ENCODE measurements at places on chromosomes 1 and 21. TPM values are rescaled to one million over a fixed set of nuclear protein-coding genes. Genes with fewer than 3 reads are reported as not detected.

TEX38 gene
- not detected for total RNA-seq

HES4 gene
- 41.8 TPM for total RNA-seq

PTBP2 gene
- total RNA-seq, result 14.0 TPM

SH2D1B gene
- not detected for total RNA-seq

ATF3 gene
- 10.2 TPM for total RNA-seq

DIRAS3 gene
- not detected for total RNA-seq

RHOU gene
- not detected for total RNA-seq

CELA2A gene
- total RNA-seq, result not detected

CYP4A11 gene
- not detected for total RNA-seq

AMY1A gene
- total RNA-seq, result not detected

C1orf226 gene
- 11.3 TPM for total RNA-seq

- peaks cover 64% of the 10 kb centered on the region for H3K4me1 ChIP-seq
- H3K27ac ChIP-seq, result peak overlapping the region; percentile 79
- peaks cover 50% of the 10 kb centered on the region for H3K36me3 ChIP-seq
- DNase-seq, result peak; percentile 75
- peak overlapping the region; percentile 96 for H3K4me3 ChIP-seq
- no peaks in the 10 kb centered on the region for H3K27me3 ChIP-seq
These were observed 4.5 kb downstream of the DHCR24 start for GRCh38 chr1:54882519-54882918.

DNA sequence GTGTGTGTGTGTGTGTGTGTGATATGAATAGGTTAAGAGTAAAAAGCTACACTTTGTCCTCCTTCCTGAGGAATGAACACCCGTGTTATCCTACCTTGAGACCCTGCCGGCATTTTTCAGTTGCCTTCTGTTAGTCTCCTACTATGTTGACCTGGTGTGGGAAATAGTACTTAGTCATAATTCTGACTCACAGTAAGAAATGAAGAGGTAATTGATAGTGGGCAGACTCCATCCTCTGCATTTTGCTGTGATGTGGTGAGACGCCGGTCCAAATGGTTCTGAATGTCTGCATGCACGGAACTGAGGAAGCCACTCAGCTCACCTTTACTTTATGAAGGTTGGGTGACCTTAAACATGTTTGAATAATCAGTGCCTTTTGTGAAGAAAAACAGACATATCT lies 12.6 kb downstream of the CD101 start:
- H3K36me3 ChIP-seq, result no peaks in the 10 kb centered on the region
- no peaks in the 10 kb centered on the region for H3K27me3 ChIP-seq
- no peak for DNase-seq
- H3K4me3 ChIP-seq, result no peak overlapping the region
- no peak overlapping the region for H3K27ac ChIP-seq
- H3K4me1 ChIP-seq, result peaks cover 20% of the 10 kb centered on the region

GRCh38 chr1:171251042-171251951 lies 3.0 kb downstream of the FMO1 start:
- H3K27me3 ChIP-seq, result peaks cover 5% of the 10 kb centered on the region
- H3K4me1 ChIP-seq, result no peaks in the 10 kb centered on the region
- no peak overlapping the region for H3K27ac ChIP-seq

GRCh38 chr1:210949039-210949438 lies 184.9 kb downstream of the KCNH1 start:
- H3K4me1 ChIP-seq, result no peaks in the 10 kb centered on the region
- peaks cover 9% of the 10 kb centered on the region for H3K27me3 ChIP-seq
- H3K27ac ChIP-seq, result no peak overlapping the region
- H3K4me3 ChIP-seq, result no peak overlapping the region
- DNase-seq, result no peak
- no peaks in the 10 kb centered on the region for H3K36me3 ChIP-seq

DNA sequence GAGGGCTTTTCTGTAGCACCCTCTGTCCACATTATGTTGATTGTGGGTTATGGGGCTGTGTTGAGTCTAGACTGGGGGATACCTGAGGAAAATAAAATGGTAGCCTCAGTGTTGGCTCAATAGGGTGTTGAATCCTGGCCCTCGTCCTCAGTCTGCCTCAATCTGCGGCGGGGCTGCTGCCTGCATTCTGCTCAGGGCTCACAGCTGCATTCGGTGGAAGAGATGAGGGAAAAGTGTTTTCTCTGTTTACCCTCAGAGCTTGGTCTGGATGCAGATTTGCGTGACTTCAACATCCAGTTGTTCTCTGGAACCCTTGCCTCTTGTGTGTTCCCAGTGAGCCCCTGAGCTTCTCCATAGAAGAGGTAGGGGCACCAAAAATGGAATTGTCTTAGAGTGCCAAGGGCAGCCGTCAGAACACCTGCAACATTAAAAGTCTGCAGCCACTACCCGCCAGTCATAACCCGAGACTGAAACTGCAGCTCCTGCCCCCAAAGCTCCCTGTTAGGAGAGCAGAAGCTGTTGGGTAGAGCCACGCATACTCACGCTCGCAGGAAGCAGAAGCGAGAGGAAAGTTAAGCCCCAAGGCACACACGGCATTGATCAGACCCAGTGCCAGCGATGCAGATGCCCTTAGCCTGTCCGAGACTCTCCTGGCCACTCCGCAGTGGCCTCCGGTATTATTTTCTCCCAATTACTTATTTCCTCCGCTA lies 215.3 kb upstream of the C1orf174 start:
- H3K27ac ChIP-seq, result no peak overlapping the region
- H3K27me3 ChIP-seq, result peaks cover 95% of the 10 kb centered on the region
- no peak overlapping the region for H3K4me3 ChIP-seq
- H3K36me3 ChIP-seq, result no peaks in the 10 kb centered on the region
- H3K4me1 ChIP-seq, result no peaks in the 10 kb centered on the region

- H3K27ac ChIP-seq, result no peak overlapping the region
- H3K4me3 ChIP-seq, result no peak overlapping the region
- H3K36me3 ChIP-seq, result no peaks in the 10 kb centered on the region
- DNase-seq, result peak; percentile 32
- peaks cover 19% of the 10 kb centered on the region for H3K27me3 ChIP-seq
These were observed 47.5 kb downstream of the FOXO6 start for GRCh38 chr1:41408691-41409090.

- no peak for DNase-seq
- no peak overlapping the region for H3K27ac ChIP-seq
- H3K27me3 ChIP-seq, result no peaks in the 10 kb centered on the region
- H3K4me1 ChIP-seq, result peaks cover 21% of the 10 kb centered on the region
- no peak overlapping the region for H3K4me3 ChIP-seq
These were observed 4.5 kb upstream of the LRRC8D start for GRCh38 chr1:89816366-89816765.

DNA sequence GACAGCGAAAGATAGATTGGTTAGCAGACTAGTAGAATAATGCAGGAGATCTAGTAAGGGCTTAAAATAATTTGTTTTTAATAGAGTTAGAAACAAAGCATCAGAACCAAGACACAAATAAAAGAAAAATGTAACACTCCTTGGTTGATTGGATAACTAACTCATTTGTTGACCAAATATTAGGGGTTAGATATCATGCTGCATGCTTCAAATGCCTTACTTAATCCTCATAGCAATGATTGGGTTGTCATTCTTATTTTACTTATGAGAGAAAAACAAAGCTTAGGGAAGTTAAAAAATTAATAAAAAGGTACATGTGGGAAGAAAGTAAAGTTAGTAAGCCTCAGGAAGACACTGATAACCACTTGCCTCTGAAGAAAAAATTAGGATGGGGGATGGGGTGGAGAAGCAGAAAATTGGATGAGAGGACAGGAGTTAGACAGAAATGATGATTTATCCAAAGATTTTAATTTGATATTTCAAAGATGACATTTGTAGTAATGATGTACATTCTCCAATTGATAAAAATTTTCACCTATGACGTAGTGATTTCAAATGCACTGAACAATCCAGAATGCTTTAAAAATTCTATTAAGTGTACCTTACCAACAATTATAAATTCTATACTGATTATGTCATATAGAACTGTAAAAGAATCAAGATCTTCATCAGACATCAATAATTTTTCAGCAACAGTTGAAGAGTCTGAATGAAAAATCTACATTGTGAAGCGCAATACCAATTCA lies 374.7 kb downstream of the COL11A1 start:
- H3K27me3 ChIP-seq, result no peaks in the 10 kb centered on the region
- no peaks in the 10 kb centered on the region for H3K4me1 ChIP-seq
- H3K36me3 ChIP-seq, result no peaks in the 10 kb centered on the region
- H3K4me3 ChIP-seq, result no peak overlapping the region
- no peak for DNase-seq
- H3K27ac ChIP-seq, result no peak overlapping the region

DNA sequence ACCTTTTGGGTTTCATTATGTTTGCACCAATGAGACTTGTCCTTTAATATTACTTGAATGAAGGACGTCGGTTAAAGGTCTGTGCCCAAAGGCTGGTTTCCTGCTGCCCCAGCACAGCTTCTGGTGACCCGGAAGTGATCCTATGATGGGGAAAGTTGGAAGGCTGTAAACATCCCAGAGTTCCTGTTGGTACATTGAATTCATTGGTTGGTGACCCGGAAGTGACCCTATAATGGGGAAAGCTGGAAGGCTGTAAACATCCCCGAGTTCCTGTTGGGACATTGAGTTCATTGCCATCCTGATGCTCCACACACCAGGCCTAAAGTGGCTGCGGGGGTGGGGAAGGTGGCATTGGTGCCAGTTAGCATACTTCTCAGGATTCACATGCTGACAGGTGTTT lies 187.3 kb downstream of the RYR2 start:
- no peaks in the 10 kb centered on the region for H3K4me1 ChIP-seq
- no peaks in the 10 kb centered on the region for H3K36me3 ChIP-seq
- H3K27me3 ChIP-seq, result no peaks in the 10 kb centered on the region
- no peak overlapping the region for H3K4me3 ChIP-seq
- DNase-seq, result no peak

- peaks cover 20% of the 10 kb centered on the region for H3K4me1 ChIP-seq
- H3K4me3 ChIP-seq, result no peak overlapping the region
- peak; percentile 95 for DNase-seq
- H3K27ac ChIP-seq, result peak overlapping the region; percentile 61
These were observed 17.6 kb upstream of the DHCR24 start for GRCh38 chr1:54904476-54905048.

- no peak overlapping the region for H3K27ac ChIP-seq
- no peaks in the 10 kb centered on the region for H3K36me3 ChIP-seq
- no peak for DNase-seq
- H3K4me3 ChIP-seq, result no peak overlapping the region
- H3K4me1 ChIP-seq, result no peaks in the 10 kb centered on the region
These were observed 36.3 kb downstream of the SDC3 start for GRCh38 chr1:30872033-30872947.

DNA sequence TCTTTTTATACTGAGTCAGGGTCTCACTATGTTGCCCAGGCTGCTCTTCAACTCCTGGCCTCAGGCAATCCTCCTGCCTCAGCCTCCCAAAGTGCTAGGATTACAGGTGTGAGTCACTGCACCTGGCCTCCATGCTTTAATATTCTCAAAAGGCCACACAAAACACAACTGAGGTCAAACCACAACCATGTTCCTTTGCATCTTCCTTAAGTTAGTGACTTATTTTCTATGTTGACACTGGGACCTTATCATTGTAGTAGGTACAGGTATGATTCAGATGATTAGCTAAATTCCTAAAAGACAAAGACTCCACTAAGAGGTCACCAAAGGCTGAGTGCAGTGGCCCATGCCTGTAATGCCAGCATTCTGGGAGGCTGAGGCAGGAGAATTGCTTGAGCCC lies 131.9 kb upstream of the ATP1B1 start:
- no peaks in the 10 kb centered on the region for H3K36me3 ChIP-seq
- peaks cover 8% of the 10 kb centered on the region for H3K4me1 ChIP-seq
- no peaks in the 10 kb centered on the region for H3K27me3 ChIP-seq
- no peak overlapping the region for H3K4me3 ChIP-seq
- peak; percentile 14 for DNase-seq

DNA sequence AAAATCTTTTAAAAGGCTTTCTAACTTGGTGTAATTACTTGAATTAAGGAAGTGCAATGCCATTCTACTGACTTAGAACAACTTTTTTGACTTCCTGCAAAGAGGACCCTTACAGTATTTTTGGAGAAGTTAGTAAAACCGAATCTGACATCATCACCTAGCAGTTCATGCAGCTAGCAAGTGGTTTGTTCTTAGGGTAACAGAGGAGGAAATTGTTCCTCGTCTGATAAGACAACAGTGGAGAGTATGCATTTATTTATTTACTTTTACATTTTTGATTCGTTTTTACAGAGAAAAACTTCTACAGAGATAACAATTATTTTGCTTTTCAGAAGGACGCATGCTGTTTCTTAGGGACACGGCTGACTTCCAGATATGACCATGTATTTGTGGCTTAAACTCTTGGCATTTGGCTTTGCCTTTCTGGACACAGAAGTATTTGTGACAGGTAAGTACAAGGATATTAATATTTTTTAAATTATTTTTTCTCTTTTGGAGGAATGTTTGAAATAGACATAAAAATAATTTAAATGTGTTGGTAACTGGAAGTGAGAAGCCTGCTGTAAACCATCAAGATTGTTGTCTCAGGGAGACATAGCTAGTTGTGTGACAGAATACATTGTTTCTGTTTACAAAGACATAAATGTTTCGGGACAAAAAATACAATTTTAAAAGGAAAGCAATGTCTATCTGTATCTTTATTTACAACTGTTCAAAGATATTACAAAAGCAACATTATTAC lies at the start of gene PTPRC:
TSS of gene PTPRC (plus strand) at position 147 of the 742 bp plus-strand sequence. CDS start at position 376, 229 bp downstream.
- H3K36me3 ChIP-seq, result no peaks in the 10 kb centered on the region
- 0 out of 2 replicates have a peak, but pooled peaks cover 5% of the 10 kb centered on the region for H3K4me1 ChIP-seq
- H3K4me3 ChIP-seq, result no peak within 1 kb of the TSS
- H3K27me3 ChIP-seq, result no peaks in the 10 kb centered on the region
- no peak within 1 kb of the TSS for H3K27ac ChIP-seq

DNA sequence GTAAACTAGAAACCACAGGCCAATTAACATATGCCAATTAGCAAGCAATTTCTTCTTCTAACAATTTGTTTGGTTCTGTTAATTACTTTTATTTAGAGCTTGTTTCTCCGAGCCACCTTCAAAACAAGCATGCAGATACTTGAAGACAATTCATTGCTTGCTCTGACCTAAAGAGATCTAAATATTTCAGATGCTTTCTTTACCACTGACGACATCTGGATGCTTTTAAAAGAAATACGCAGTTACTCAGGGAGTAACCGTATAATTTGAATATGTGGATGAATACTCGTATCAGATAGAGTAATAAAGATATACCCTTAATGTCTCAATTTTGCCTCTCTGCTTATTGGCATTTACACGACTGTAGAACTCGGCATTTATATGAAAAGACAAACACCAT lies 390.0 kb downstream of the DISC1 start:
- no peaks in the 10 kb centered on the region for H3K36me3 ChIP-seq
- H3K4me3 ChIP-seq, result no peak overlapping the region
- H3K27ac ChIP-seq, result no peak overlapping the region
- DNase-seq, result no peak

DNA sequence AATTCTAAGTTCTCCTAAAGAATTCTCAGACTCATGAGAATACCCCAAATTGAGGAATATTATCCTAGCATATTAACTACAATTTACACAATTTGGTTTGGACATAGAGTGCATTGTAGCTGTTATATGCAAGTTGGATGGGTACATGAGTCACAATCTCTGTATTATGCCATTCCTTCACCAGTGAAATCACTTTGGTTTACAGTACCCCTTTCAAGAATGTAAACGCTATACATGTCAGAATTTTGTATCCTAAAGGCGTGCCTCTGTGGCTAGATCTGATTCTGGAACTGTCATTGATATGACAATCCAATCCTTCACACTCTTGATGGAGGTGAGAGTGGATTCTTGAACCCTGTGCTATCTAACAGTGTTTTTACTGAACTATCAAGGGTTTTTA lies 6.7 kb upstream of the IL10RB start:
- no peak overlapping the region for H3K4me3 ChIP-seq
- no peaks in the 10 kb centered on the region for H3K4me1 ChIP-seq
- DNase-seq, result no peak
- no peaks in the 10 kb centered on the region for H3K27me3 ChIP-seq
- H3K27ac ChIP-seq, result no peak overlapping the region
- H3K36me3 ChIP-seq, result no peaks in the 10 kb centered on the region

Data from PC-9 (cell line).